IMR-90 (cell line): ENCODE measurements at places on chromosomes 3 and 15. TPM values are rescaled to one million over a fixed set of nuclear protein-coding genes. Genes with fewer than 3 reads are reported as not detected.

The GNB4 gene
- total RNA-seq = 112 and 131 TPM in 2 replicates

The ZDHHC23 gene
- total RNA-seq = 0.83 and 0.90 TPM in 2 replicates

The IL16 gene
- total RNA-seq = under 0.01 and 0.18 TPM in 2 replicates

The CCDC12 gene
- 15.2 and 21.7 TPM in 2 replicates for total RNA-seq

DNA sequence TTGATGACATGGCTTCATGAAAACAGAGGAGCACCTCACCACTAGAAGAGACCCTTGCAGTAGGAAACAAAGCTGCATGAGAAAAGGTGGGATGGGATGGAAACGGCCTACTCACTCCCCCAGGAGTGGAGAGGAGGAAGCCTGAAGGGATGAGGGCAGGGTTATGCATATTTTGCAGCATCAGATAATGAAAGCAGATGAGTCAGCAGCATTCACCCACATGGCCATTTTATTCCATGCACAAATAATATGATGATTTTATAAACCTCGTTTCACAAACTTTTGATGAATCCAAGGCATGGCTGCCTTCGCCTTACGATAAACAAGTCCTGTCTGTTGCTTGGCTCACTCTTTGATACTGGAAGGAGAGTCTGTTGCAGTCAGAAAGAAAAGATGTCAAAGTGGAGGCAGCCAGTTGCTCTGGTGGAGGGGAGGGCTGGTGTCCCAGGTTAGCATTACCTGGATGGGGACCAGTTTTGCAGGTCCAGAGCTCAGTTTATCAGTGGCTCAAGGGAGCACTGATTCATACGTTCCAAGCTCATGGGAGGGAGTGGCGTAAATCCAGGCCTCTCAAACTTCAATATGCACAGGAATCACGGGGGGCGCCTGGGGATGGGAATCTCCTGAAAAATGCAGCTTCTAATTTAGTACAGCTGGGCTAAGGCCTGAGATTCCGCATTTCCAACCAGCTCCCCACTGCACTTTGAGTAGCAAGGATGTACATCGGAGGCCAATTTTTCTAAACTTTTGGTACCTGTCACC is 9.2 kb upstream of the EHD4 start:
- H3K27ac ChIP-seq = no peak overlapping the region
- H3K36me3 ChIP-seq = no peaks in the 10 kb centered on the region
- no peak for DNase-seq
- H3K4me3 ChIP-seq = no peak overlapping the region

- no peak overlapping the region for H3K27ac ChIP-seq
- no peak overlapping the region for H3K4me3 ChIP-seq
- H3K36me3 ChIP-seq = no peaks in the 10 kb centered on the region
- peaks cover 5% of the 10 kb centered on the region; the same call in 1 of the 2 replicates for H3K27me3 ChIP-seq
Measured at GRCh38 chr15:31171731-31172130, 70.2 kb upstream of the TRPM1 start.

DNA sequence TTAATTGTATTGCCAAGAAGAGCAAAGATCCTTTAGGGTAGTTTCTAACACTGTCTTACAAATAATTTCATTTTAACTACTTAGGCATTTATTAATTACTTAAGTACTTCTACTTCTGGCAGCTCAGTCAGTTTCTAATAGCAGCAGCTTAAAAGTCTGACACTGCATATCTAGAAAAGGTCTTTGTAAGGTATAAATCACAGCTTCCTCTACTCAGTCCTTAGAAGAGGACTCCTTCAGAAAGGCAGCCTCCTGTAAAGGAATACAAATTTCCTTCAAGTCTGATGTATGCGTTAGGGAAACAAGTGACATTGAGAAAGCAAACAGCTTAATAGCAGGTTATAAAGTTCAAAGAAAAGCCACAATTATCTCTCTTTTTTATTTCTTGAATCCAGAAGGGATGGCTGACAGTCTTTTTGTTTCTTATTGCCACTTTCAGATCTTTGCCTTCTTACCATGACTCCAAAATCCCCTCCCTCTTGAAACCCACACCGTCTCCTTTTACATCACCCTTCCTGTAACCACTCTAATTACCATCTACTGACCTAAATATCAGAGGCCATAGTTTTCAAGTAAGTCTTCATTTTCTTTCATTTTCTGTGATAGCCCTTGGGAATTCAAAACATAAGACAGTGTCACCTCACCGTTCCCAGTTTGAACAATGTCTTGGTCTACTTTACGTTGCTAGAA is 109.5 kb downstream of the CGGBP1 start:
- no peaks in the 10 kb centered on the region for H3K4me1 ChIP-seq
- no peak overlapping the region for H3K4me3 ChIP-seq
- no peaks in the 10 kb centered on the region for H3K27me3 ChIP-seq
- no peak overlapping the region for H3K27ac ChIP-seq
- H3K36me3 ChIP-seq = no peaks in the 10 kb centered on the region
- DNase-seq = no peak

- no peaks in the 10 kb centered on the region for H3K4me1 ChIP-seq
- DNase-seq = no peak
- no peaks in the 10 kb centered on the region for H3K36me3 ChIP-seq
- H3K27ac ChIP-seq = no peak overlapping the region
Measured at GRCh38 chr3:177921153-177921552, 615.1 kb upstream of the KCNMB2 start.

DNA sequence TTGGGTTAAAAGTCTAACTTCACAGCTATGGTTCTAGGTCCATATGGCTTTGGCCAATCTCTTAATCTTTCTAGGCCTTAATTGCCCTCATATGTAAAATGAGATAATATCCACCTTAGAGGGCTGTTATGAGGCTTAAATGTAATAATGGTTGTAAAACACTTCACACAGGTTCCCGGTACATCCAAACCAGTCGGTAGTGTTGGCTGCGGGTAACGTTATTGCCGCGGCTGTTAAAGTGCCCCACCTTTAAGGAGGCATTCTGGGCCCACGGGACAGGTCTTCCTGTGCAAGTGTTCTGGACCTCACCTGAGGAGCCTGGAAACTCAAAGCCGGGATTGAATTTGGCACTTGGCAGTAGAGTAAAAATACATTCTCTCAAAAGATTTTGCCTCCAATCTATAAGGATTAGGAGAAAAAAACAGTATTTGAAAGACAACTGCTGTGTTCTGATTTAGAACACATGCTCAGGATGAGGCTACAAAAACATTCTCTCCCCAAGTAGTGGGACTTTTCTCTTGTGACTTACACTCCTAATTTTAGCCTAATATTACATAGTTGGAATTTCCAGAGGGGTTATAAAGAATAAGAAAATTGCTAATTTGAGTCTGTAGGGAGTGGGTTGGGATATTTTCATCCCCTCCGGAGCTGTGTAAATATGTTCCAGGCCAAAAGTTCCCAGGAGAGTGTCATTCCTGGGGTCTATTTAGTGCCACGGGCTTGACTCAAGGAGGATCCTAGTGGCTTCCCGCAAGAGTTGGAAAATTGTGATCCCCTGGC is 44.9 kb upstream of the TSEN2 start:
- peaks cover 12% of the 10 kb centered on the region for H3K4me1 ChIP-seq
- H3K4me3 ChIP-seq = no peak overlapping the region
- no peak for DNase-seq
- no peak overlapping the region for H3K27ac ChIP-seq
- 0 out of 2 replicates have a peak, but pooled peaks cover 2% of the 10 kb centered on the region for H3K27me3 ChIP-seq
- H3K36me3 ChIP-seq = peaks cover 4% of the 10 kb centered on the region; the same call in 1 of the 2 replicates

DNA sequence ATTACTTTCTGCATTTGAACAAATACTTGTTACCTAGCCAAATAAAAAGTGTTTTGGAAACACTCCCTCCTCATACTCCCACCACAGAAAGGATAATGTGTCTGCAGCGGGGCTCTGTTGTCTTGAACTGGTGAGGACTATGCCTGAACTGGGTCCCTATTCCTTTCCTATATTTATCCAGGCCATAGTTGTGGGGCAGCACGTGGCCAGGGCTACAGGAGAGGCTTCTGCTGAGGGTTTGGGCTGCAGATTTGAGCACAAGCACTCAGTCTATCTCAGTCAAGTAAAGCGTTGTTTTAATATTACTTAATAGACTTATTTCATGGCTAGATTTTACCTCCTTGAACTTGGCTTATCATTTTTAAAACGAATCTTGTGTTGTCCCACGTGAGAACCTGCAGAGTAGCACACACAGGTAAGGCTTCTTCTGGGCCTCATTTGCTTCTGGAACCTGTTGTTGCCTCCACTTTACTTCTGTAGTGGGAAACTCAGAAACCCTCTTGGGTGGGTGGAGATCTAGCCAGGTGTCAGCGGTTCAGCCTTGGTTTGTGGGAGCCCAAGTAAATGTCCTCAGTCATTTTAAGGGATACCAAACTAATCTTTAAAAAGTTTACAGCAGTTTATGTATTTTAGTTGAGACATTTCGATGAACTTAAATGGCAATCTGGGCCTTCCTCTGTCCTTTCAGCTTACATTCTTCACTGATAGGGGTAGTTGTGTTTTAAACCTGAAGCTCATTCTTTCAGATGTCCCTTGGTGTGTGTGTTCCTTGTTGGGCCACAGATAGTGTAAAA is 51.1 kb downstream of the TRIM71 start:
- DNase-seq = no peak
- no peaks in the 10 kb centered on the region for H3K4me1 ChIP-seq
- no peaks in the 10 kb centered on the region for H3K36me3 ChIP-seq
- H3K27ac ChIP-seq = no peak overlapping the region
- no peak overlapping the region for H3K4me3 ChIP-seq

GRCh38 chr3:188734395-188734794 is 437.4 kb upstream of the TPRG1 start:
- no peaks in the 10 kb centered on the region; the same call in none of the 2 replicates for H3K4me1 ChIP-seq
- DNase-seq = no peak
- H3K36me3 ChIP-seq = peaks cover 4% of the 10 kb centered on the region
- no peak overlapping the region for H3K27ac ChIP-seq

GRCh38 chr3:99850608-99851007 is 32.9 kb downstream of the CMSS1 start:
- H3K27me3 ChIP-seq = no peaks in the 10 kb centered on the region
- DNase-seq = no peak
- H3K27ac ChIP-seq = no peak overlapping the region
- peaks cover 6% of the 10 kb centered on the region for H3K4me1 ChIP-seq
- no peak overlapping the region for H3K4me3 ChIP-seq
